ENCODE measurements at places on chromosomes 5 and 9.
A peak's percentile ranks its signal among the peaks of the same experiment; 100 is the strongest.

GRCh38 chr9:129381481-129381957 lies 203.5 kb upstream of the IER5L start:
- DNase-seq, result no peak

- peak; percentile 47 for DNase-seq
Measured at GRCh38 chr5:142087920-142088679, 20.5 kb upstream of the NDFIP1 start.

DNA sequence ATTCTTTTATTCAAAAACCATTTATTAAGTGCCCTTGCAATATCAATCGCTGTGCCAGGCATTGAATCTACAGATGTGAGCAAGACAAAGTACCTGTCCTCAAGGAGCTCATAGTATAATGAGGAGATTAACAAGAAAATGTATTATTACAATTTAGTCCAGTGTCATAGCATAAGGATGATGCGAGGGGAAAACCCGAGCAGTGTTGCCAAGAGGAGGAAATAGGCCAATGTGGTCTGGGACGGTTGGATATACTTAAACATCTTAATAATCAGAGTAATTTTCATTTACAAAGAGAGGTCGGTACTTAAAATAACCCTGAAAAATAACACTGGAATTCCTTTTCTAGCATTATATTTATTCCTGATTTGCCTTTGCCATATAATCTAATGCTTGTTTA lies 18.5 kb downstream of the CD274 start:
- no peak for DNase-seq

GRCh38 chr5:133245191-133246052 lies 193.6 kb downstream of the HSPA4 start:
- peak; percentile 62 for DNase-seq

GRCh38 chr5:172486451-172486850 lies 32.1 kb upstream of the SH3PXD2B start:
- no peak for DNase-seq
